ENCODE measurements at places on chromosomes 12 and 14.

- DNase-seq: no peak
Measured at GRCh38 chr12:113030875-113031525, 25.5 kb upstream of the DTX1 start.

GRCh38 chr12:19886065-19886464, 446.8 kb downstream of the AEBP2 start:
- no peak for DNase-seq

DNA sequence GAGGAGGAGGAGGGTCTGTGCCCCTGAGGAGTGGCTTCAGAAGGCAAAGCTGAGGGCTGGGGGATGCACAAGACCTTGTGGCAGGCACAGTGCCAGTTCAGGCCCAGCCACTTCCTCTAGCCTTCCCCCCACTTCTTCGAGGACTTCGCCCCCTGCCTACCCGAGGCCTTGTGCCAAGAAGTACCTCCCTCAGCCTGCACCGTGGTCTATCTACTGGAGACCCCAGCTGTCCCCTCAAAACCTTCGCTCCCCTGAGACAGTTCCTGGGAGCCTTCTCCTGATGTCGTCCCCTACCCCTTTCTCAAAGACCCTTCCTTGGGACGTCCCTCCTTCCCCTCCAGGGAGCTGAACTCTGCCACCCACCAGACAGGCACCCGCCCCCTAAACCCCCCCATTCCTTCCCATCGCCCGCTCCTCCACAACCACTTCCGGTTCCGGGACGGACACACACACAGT, 604 bp downstream of the ZNF384 start:
- no peak for DNase-seq

GRCh38 chr12:98220636-98221035, 294.8 kb upstream of the TMPO start:
- no peak for DNase-seq

DNA sequence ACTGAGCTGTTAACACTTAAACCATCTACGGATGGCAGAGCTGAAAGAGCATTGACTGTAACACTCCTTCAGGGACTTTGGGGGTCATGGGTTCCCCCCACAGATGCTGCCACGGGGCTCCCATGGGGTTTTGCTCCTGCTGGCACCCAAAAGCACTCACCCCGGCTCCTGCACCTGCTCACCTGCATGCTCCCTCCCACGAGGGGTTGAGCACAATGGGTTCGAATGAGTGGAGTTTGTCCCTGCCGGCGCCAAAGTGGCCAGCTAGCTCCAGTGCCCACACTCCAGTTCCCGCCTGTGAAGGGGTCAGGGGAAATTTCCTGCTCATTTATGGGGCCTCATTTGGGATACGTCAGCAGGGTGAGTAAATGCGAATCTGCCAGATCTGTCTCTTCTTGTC, 40.7 kb downstream of the TNFAIP2 start:
- no peak for DNase-seq

Measured in T-helper 2 cell (primary cell).